SIG-M5 (cell line): ENCODE measurements at places on chromosomes 13 and 19.

DNA sequence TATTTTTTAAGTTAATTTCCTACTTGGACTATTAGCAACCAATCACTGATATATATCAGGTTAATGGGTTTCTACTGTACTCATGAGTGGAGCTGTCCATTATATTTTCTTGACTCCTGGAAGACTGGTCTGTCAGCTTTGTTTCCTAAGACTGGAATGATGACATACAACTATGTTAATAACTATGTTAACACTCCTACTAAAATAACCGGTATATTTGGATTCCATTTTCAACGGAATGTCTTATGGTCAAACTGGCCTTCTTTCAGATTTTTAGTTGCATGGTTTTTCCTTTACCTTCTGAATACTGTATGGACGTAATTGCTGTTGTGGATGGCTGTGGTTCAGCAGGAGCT lies 45.8 kb upstream of the GPI start:
- DNase-seq: no peak

- DNase-seq: no peak
Measured at GRCh38 chr13:48185018-48185417, 48.0 kb upstream of the ITM2B start.

- no peak for DNase-seq
Measured at GRCh38 chr19:45066921-45067661, 9.2 kb downstream of the ZNF296 start.

GRCh38 chr19:41694831-41695635 lies 7.0 kb upstream of the CEACAM7 start:
- DNase-seq: no peak

DNA sequence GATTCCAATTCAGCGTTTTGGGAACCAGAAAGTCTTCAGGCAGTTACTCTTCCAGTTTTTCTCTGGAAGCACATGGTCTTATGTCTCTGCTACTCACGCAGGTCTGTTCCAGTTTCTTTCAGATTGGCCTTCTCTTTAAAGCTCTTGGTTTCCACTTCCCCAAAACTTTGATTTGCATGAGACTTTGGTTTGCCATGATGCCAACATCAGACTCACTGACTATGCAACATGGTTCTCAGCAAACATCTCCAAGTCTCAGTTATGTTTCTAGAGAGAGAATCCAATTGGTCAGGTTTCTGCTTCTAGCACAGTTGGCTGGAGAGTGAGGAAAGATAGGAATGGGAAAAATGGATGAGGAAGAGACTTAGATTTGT lies 3.1 kb downstream of the AKAP11 start:
- DNase-seq: no peak
